ENCODE measurements at places on chromosomes 12 and 14. TPM values are rescaled to one million over a fixed set of nuclear protein-coding genes. Genes with fewer than 3 reads are reported as not detected.

RFLNA gene
- 2.4 TPM for total RNA-seq

EIF5 gene
- 136 TPM for total RNA-seq

DNA sequence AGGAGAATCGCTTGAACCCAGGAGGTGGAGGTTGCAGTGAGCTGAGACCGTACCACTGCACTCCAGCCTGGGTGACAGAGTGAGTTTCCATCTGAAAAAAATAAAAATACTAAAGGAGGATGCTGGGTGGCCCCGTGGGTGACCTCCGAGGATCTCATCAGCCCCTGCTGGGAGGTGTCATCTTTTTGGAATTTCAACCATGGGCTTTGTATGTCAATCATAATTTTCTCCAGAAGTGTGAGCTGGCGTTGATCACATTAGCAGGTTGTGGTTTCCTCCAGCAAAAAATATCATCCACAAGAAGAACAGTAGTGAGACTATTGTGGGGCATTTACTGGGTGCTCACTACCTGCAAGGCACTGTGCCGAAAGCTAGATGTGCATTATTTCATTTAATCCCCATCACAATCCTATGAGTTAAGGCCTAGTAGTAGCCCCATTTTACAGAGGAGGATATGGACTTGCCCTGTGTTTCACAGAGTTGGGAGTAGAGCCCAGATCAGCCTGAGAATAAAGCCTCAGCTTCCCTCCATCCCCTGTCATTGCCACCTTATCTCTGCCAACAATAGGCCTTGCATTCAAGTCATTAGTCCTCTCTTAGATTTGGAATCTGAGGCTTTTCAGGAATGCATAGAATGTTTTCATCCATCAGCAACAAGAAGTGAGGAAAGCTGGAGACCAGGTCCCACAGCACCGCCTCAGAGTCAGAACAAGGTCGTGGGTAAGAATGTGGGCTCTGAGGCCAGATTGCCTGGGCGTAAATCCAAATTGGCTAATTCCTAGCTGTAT, 39.8 kb downstream of the SVOP start:
- DNase-seq = peak; percentile 84

DNA sequence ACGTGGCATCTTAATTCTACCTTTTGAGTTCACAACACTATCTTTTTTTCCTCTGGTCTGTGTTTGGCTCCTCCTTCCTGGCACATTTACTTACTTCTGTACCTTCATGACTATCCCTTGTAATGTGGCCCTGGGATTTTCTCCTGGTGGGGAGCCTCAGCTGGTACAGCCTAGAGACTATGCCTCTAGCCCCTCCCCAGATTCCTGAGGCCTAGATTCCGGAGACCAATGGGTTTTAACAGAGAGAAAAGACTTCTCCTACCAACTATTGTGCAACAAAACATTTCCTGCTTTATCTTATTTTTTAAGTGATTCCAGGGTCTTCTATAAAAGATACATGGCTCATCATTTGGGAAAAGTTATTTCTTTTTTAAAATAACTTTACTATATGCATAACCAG, 216.2 kb upstream of the KRR1 start:
- DNase-seq = no peak

- DNase-seq = no peak
Measured at GRCh38 chr12:8493084-8493483, 20.2 kb upstream of the CLEC4D start.

RHEBL1 gene
- total RNA-seq = 4.5 TPM

DNA sequence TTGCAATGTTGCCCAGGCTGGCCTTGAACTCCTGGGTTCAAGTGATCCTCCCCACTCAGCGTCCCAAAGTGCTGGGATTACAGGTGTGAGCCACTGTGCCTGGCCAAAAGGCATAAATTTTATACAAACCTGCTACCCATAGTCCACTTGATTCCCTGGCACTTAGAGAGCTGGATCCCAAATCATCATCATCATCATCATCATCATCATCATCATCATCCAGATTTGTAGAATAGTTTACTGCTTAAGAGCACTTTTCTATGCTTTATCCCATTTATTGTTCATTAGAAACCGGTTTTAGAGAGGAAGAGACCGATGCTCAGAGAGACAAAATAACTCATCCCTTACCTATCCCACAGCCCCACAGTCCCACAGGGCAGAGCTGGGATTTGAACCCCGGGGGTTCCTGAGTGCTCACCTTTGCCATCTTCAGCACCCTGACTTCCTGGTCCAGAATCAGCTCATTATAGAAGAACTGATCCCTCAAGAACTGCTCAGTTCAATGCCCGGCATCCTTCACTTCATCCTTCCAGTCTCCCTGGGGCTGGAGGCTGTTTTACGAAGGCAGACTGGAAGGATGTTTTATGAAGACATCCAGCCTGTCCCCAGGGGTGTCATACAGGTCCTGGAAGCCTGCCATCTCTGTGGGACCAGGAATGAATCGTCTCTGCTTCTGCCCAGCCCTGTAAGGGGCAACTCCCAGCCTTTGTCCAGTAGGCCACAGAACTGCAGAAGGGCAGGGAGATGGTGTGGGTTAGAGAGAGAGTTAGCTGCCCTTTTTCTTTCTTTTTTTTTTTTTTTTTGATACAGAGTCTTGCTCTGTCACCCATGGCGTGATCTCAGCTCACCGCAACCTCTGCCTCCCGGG, 20.2 kb upstream of the OASL start:
- DNase-seq = peak; percentile 37

- DNase-seq = no peak
Measured at GRCh38 chr14:53192052-53192760, 39.1 kb upstream of the DDHD1 start.

DNA sequence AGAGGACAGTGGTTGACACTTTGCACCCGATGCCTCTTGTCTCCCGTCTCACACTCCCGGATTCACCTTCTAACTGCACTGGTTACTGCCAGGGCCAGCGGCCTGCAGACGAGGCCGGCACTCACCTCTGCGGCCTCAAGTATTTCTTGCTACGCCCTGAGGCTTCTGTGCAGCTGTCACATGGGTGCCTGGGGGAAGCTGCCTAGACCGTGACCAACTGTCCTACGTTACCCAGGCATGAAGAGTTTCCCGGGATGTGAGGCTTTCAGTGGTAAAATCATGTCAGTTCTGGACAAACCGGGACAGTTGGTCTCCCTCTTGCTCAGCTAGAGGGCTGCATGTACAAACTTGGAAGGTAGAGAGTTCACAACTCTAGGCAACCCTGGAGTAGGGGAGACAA, 274.5 kb downstream of the GLT1D1 start:
- no peak for DNase-seq

RAB35 gene
- 19.9 TPM for total RNA-seq

DNA sequence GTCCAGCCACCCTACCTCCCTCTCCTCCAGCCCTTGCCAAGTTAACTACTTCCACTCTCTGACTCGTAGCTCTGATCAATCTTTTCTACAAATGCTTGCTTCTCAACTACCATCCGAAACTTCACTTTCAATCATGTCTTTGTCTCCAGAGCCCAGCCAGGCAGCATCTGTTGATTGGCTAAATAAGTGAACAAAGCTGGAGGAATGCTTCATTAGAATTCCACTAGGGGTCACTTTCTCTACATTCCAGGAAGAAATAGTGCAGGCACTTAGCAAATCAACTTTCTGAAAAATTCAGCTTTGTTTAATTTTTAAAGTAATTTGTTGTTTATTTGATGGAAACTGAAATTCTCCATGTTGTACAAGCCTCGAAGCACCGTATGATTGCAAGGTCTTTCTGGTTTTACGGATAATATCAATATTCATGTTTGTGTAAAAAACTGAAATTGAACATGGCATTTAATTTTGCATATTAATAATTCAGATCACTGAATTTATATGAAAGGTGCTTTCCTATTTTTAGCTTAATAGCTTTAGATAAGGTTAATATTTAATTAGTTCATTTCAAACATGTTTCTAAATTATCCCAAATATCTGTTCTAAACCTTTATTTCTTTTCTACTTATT, 32.4 kb upstream of the HELB start:
- DNase-seq = peak; percentile 40

GRCh38 chr14:95292660-95293425, 26.9 kb downstream of the CLMN start:
- DNase-seq = no peak

- peak; percentile 64 for DNase-seq
Measured at GRCh38 chr12:77941401-77941800, 110.7 kb downstream of the NAV3 start.

DNA sequence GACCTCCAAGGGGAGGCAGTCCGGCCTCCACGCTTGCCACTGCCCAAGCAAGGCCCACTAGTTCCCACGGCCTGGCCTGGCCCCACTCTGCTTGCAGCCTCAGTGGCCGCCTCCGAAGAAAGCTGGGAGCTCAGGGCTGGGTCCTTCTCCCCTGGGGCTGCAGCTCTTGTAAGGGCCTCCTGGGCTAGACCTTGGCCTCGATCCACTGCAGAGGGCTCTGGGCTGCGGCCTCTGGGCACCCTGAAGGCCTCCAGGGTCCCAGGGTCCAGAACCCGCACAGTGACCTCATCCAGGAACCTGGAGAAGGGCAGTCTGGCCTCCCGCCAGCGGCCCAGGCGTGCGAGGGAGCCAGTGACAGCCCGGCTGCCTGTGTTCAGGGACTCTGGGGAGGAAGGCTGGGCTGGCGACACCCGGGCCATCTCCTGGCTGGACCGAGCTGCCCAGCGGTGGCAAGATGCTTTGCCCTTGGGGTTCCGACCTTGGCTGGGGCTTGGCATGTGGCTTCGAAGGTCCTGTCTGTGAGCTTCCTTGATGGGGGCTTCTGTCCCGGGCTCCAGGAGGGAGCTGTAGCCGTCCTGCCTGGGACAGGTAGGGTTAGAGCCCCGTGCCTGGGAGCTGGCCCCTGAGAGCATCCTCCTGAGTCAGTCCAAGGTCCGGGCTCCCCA, 9.8 kb downstream of the BEGAIN start:
- no peak for DNase-seq

ZBTB42 gene
- total RNA-seq = 4.1 TPM

GRCh38 chr14:100609941-100610391, 22.7 kb upstream of the BEGAIN start:
- DNase-seq = no peak

- DNase-seq = no peak
Measured at GRCh38 chr12:132723764-132724140, 13.1 kb downstream of the PGAM5 start.

DNA sequence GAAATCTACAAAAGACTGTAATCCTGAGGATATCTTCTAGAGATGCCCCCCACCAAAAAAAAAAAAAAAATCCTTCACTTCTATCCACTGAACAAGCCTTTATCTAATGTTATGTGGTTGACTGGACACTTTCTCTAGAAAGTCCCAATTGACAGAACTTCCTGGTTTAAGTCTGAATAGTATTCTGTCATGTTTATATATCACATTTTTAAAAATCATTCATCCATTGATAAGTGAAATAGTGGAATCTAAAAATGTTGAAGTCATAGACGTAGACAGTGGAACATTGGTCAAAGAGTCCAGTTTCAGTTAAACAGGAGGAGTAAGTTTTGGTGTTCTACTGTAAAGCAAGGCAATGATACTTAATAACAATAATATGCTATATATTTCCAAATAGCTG, 297.0 kb downstream of the SSPN start:
- no peak for DNase-seq

RAB21 gene
- total RNA-seq = 13.8 TPM

GALNT4 gene
- total RNA-seq = 4.3 TPM
